ENCODE measurements at places on chromosomes 11 and 22.
A peak's percentile ranks its signal among the peaks of the same experiment; 100 is the strongest.

DNA sequence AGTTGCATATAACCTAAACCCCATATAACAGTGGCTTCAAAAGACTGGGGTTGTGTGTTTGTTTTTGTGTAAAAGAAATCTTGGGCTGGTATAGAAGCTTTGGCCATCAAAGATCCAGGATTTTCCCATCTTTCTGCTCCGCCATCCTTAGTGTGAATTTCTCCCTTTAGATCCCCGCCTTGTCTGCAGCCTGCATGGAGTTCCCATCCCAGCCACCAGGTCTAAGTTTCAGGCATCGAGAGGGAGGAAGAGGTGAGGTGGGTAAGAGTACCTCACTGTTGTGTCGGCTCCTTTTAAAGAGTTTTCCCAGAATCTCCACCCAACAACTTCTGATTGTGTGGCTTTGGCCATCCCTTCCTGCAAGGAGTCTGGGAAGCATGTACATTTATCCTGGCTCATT lies 195.5 kb upstream of the SORL1-AS1 start:
- no peak for DNase-seq

DNA sequence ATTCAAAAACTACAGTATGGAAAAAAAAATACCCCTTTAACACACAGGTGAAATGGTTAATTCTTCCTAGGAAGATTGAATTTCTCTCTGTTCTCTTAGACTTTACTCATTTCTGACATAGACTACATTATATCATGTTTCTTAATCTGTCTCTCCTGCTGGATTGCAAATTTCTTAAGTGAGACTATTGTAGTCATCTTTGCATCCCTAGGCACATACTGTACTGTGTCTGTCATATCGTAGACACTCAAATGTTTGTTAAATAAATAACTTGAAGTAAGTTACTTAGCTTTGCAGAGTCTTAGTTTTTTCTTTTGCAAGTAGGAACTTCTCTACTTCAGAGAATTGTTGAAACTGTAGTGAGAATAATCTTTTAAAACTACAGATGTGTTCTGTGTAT lies 58.7 kb downstream of the FAM83F start:
- DNase-seq = no peak

- no peak for DNase-seq
Observed at GRCh38 chr11:19659529-19659928, 53.1 kb upstream of the NAV2 start.

- DNase-seq = no peak
Observed at GRCh38 chr22:28012832-28013460, 93.9 kb upstream of the PITPNB start.

- no peak for DNase-seq
Observed at GRCh38 chr22:36913427-36914389, at the start of gene CSF2RB. Gene CSF2RB, plus strand, starts transcription at chr22:36913628. Its CDS starts 8,580 bp downstream, at chr22:36922208.

DNA sequence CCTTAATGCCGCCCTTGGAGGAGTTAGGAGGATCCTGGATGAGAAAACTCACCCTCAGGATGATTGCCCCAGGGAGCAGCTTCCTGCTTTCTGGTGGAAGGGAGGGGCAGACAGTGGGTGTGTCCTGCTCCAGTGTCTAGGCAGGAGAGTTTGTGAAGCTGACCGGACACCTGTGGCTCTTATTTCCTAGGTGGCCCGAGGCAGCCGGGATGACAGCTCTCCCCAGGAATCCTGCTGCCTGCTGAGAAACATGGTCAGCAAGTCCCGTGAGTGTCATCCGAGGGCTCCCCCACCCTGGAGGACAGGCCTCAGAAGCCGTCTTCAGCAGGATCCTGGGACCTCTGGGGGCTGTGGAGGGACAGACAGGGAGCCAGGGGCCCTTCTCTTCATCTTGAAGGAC lies 50.4 kb downstream of the ST3GAL4 start:
- no peak for DNase-seq

DNA sequence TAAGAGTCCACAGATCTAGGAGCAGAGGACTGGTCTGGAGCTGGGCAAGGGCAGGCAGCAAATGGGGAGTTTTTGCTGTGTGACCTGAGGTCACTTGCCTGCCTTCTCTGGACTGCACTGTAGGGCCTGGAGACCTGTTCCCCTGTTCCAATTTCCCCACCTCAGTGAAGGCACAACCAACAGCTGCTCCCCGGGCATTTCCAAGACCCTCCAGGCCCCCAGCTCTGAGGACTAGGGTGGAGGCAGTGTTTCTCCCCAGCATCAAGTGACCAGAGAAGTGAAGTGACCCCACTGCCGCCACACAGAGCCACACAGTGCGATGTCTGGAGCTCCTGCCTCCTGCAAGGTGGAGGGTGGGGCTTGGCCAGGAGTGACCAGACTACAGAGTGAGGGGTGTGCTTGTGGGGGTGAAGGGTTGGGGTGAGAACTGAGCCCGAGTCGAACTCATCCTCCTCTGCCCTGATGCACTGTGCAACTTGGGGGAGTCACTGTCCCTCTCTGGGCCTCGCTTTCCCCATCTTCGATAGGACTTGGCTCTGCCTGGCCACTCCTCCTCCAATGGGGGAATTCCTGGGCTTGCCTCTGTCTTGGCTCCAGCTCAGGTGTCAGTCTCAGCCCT lies 21.6 kb downstream of the P2RY2 start:
- DNase-seq = no peak

DNA sequence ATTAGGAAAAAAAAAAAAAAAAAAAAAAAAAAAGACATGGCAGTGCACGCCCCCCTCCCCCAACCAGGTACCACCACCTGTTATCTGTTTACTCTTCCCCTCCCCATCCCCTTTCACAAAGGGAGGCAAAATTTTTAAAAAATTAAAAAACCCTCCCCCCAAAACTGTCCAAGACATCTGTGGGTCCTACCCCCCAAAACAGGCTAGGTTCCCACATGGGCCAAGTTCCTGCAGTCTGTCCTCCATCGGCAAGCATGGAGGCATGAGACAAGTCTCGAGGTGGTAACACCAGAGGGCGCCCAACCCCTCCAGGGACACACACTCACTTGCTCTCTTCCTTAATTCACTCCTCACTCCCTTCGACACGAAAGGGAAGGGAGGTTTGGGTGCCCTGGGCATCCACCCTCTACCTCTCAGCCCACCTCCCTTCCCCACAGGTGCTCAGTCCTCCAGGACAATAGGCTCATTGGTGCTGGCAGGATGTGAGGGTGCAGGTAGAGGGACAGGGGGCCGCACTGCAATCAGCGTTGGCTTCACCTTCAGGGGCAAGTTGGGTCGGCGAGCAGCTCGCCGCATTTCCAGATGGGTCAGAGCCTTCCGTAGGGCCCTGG lies 2.2 kb upstream of the TUT1 start:
- peak; percentile 75 for DNase-seq

GRCh38 chr22:42500161-42500835 lies 19.3 kb downstream of the RRP7A start:
- peak; percentile 83 for DNase-seq

GRCh38 chr11:37449146-37449545 lies 851.1 kb upstream of the RAG2 start:
- no peak for DNase-seq
